Left renal cortex interstitium (tissue), 4 donors: ENCODE measurements at places on chromosomes 3 and 15. TPM values are rescaled to one million over a fixed set of nuclear protein-coding genes. Genes with fewer than 3 reads are reported as not detected.

The C2CD4A gene
- polyA plus RNA-seq, result 0.29 TPM

The EID1 gene
- polyA plus RNA-seq, result 382 TPM

The WDR93 gene
- polyA plus RNA-seq, result 1.9 TPM

The CYP1A1 gene
- not detected for polyA plus RNA-seq

The OCA2 gene
- polyA plus RNA-seq, result 8.0 TPM

The TSPAN3 gene
- 427 TPM for polyA plus RNA-seq

The FOXL2 gene
- not detected for polyA plus RNA-seq

The MNS1 gene
- 27.6 TPM for polyA plus RNA-seq

The ANKRD63 gene
- 0.56 TPM for polyA plus RNA-seq

The IQCF6 gene
- not detected for polyA plus RNA-seq

The TOP2B gene
- polyA plus RNA-seq, result 306 TPM

The SLC9C1 gene
- 1.2 TPM for polyA plus RNA-seq

The CSTA gene
- polyA plus RNA-seq, result 1.5 TPM

The CHRD gene
- polyA plus RNA-seq, result 13.2 TPM

The CHRNA7 gene
- polyA plus RNA-seq, result 9.7 TPM

The HYKK gene
- 7.7 TPM for polyA plus RNA-seq

The KBTBD13 gene
- 0.04 TPM for polyA plus RNA-seq

The ZNF385D gene
- polyA plus RNA-seq, result 9.1 TPM

The ACOX2 gene
- polyA plus RNA-seq, result 34.9 TPM

- DNase-seq, result no peak
Measured at GRCh38 chr3:52225452-52226228, at the start of gene TLR9. TLR9 (minus strand) TSS chr3:52225645; CDS start chr3:52225529, 116 bp downstream.

- peak; percentile 21 for DNase-seq
Measured at GRCh38 chr3:46811615-46812236, 51.5 kb downstream of the MYL3 start.

- DNase-seq, result no peak
Measured at GRCh38 chr3:177065285-177066033, 131.8 kb downstream of the TBL1XR1 start.

GRCh38 chr3:190086191-190086590, 34.5 kb downstream of the P3H2 start:
- no peak for DNase-seq

DNA sequence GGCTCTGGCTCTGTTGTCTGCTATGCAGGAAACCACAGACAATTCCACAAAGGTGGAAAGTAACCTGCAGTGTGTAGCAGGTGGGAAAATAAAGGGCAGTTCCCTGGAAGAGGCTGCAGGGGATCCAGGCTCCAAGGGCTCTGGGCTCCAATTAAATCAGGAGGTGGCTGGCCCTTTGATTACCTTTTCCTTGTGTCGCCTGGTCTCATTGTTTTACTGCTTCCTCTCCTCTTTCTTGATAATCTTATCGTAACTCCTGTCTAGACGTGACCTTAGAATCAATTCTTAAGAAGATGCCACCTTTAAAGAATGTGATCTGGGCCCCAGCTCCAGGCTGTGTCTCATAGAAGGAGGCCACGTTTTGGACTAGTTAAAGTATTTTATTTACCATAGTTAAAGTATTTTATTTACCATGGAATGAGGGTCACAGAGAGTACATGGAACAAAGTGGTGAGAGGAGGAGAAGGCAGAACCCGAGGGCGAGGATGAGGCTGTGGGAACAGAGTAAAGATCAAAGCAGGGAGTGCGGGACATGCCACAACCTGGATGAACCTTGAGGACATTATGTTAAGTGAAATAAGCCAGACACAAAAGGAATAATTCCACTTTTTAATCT, 237.5 kb upstream of the STT3B start:
- no peak for DNase-seq

DNA sequence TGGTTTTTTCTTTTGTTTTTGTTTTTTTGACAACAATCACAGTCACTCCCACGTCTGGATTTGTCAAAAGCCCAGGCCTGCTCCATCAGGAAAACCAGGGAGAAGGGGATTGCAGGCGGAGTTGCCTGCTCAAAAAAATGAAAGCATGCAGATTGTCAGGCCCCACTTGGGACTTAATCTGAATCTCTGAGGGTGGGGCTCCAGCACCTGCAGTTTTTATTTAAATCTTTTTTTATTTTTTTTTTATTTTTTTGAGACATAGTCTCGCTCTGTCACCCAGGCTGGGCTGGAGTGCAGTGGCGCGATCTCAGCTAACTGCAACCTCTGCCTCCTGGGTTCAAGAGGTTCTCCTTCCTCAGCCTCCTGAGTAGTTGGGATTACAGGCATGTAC, 140.9 kb downstream of the FOXP1 start:
- no peak for DNase-seq

- DNase-seq, result no peak
Measured at GRCh38 chr15:100108846-100109245, 232.9 kb downstream of the ADAMTS17 start.

DNA sequence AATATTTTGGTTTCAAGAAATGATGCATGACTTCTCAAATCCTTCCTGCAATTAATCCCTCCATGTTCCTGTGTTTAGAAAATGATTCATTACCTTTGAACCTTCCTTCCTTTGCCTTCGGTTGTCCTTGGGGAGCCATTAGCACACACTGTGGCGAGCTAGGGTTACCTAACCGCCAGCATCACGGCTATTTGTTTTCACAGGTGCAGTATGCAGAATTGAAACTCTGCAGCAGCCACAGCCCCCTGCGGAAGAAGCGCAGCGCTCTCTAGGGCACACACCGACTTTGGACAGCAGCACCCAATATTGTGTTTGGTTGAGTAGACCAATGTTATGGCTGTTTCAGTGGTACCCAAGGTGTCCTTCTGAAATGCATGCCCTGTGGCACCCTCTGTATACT, 247.4 kb downstream of the MCTP2 start:
- DNase-seq, result no peak

DNA sequence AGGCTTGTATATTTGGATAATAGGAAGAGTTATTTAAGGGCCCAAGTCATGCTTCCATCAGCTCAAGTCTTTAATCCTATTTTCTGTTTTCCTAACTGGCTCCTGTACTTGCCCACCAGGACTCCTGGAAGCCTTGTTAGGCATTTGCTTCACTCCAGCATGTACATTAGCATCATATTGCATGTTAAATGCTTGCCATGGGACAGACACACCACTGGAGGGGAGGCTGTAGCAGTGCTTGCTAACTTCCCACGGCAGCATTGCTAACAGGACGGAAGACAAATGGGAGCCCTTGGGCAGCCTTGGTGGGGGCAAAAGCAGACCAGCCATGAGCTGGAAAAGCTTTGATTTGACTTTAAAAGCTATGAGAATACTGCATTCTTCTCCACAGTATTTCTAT, 6.1 kb downstream of the TMOD2 start:
- no peak for DNase-seq

GRCh38 chr3:13281507-13282357, 138.4 kb downstream of the NUP210 start:
- no peak for DNase-seq

DNA sequence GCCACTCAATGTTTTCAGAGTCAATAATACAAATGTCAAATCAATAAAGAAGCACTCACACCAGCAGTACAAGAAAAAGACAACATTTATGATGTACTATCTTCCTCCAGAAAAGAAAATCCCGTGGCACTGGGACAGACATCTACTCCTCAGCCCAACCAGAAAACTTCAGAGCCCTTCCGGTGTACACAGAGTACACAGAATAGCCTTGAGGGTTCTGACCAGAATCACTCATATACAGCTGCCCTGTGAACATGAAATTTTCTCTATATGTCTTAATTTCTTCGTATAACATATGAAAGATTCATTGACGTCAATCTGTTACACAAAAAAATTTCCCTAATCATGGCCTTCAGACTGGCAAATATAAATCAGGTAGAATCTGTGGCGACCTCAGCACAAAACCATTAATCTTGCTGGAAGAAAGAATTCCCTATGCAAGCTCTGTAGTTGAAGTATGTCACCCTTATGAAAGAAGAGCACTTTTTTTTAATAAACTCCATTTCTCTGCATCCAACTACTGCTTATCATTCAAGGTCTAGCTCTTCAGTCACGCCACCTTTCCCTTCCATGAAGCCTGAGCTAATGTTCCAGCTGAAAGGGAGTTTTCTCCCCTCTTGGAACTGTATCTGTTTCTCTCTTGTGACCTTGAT, 53.8 kb upstream of the PLAAT1 start:
- DNase-seq, result no peak

- DNase-seq, result no peak
Measured at GRCh38 chr3:155431856-155432570, 138.5 kb upstream of the STRIT1 start.

- DNase-seq, result no peak
Measured at GRCh38 chr3:146498002-146498736, 28.8 kb upstream of the PLSCR2 start.

DNA sequence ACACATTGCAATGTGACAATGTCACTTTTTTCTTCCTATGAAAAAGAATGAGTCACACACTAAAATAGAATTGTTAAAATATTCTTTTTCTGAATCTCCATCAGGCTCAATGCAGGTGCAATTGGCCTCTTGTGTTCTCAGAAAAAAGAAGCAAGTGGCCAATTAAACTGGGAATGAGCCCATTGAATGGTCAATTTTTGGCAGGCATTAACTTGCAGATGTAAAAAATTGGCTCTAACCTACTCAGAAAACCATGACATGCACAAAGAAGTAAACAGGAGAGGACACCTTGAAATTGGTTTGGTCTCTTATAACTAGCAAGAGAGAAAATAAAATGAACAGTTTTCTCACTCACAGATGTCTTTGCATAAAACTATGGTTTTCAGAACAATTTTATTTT, 820.8 kb downstream of the TBL1XR1 start:
- DNase-seq, result no peak

- no peak for DNase-seq
Measured at GRCh38 chr3:121956363-121956762, 62.2 kb downstream of the SLC15A2 start.

- no peak for DNase-seq
Measured at GRCh38 chr3:51751287-51751686, 27.8 kb downstream of the IQCF6 start.

- no peak for DNase-seq
Measured at GRCh38 chr3:127013758-127014535, 31.0 kb downstream of the PLXNA1 start.

GRCh38 chr3:107524326-107524840, 1.6 kb downstream of the BBX start:
- peak; percentile 45 for DNase-seq

DNA sequence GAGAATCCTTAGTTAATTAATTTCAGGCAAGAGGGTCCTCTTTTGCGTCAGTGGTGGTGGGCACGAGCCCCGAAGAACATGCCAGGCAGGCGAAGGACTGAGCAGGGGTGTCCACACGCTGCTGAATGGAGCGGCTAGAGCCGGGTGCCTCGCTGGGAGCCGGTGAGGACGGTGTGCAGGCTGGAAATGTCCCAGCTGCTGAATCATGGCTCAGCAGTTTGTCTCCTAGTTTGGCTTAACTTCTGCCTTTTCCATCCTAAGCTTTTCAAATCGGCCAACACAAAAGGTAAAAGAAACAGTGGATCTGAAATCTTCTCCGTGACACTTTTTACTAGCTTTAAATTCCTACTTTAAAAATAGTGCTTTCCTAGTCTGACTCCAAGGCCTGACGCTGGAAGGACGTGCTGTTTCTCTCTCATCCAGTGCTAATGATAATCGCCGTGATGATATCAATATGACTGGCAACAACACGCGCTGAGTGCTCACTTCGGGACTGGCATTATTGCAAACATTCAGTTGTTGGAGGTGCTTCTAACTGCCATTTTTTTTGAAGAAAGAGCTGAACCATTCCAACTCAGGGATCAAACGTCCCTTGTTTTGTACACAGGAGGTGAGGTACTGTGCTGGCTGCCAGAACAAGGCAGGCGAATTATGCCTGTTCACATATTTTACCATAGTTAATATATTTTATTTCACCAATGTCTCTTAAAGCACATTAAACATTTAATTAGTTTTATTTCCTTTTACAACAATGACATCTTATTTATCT, 19.8 kb downstream of the PCSK6 start:
- DNase-seq, result no peak

GRCh38 chr15:68612979-68613740, 34.4 kb downstream of the CORO2B start:
- no peak for DNase-seq

GRCh38 chr3:148309390-148310035, 388.2 kb upstream of the AGTR1 start:
- no peak for DNase-seq

DNA sequence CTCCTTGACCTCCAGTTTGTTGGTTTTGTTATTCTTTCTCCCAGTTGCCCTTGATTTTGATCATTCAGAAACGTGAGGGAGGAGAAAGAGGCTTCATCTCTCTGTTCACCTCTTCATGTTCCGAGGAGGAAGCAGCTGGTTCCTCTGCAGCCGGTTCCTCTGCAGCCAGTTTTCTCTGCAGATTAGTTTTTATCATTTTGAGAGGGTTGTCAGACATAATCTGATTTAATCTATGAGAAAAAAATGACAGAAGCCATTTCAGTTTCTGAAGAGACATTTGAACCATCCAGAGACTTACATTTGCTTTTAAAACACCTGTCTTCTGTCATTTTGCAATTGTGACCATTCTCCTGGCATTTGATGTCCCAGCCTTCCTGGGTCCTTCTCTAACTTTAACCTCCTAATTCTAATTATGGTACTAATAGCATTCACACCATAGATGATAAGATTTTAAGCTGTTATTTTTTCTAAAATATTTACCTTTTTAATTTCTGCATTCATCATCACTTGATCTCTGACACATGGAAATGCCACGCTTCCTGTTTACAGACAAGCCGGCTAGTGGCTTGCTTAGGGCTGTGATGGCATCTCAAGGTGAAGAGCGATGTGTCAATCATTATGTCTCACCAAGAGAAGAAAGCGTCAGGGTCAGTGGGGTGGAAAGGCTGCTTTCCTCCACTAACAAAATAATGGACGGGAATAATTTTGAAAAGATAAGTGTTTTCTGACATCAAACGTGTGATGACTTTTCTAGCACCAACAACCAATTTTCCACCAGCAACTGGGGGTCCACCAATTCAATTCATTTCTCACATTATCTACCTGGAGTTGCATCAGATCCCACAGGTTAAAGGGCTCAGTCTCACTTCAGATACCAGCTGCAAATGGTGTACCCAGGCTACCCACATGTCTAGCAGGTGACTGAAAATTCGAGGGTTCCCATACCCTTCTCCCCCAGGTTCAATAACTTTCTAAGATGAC, 76.4 kb downstream of the CHRNA7 start:
- no peak for DNase-seq

- no peak for DNase-seq
Measured at GRCh38 chr3:10601151-10601856, 95.9 kb upstream of the ATP2B2 start.

- DNase-seq, result no peak
Measured at GRCh38 chr3:173037840-173038483, 103.1 kb downstream of the SPATA16 start.

GRCh38 chr3:45497963-45498362, 96.6 kb upstream of the LIMD1 start:
- no peak for DNase-seq
